ENCODE measurements at places on chromosomes 4 and X.

DNA sequence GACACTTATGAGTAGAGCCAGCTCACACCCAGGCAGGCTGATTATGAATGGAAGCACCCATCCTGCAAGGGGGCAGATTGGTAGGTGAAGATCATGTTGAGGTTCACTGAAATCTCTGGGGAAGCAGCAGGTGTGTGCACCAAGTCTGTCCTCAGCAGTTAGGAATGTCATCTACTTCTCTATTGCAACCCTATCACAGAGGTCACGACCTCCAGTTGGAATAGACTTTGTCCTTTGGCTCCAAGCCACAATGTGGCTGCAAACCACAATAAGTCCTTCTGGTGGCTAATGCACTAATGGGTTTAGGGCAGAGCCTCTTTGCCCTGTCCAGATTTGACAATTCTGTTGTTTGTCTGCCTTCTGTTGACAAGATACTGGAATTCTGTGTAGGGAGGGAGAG, 1056.7 kb downstream of the PCDH19 start:
- no peak for DNase-seq

DNA sequence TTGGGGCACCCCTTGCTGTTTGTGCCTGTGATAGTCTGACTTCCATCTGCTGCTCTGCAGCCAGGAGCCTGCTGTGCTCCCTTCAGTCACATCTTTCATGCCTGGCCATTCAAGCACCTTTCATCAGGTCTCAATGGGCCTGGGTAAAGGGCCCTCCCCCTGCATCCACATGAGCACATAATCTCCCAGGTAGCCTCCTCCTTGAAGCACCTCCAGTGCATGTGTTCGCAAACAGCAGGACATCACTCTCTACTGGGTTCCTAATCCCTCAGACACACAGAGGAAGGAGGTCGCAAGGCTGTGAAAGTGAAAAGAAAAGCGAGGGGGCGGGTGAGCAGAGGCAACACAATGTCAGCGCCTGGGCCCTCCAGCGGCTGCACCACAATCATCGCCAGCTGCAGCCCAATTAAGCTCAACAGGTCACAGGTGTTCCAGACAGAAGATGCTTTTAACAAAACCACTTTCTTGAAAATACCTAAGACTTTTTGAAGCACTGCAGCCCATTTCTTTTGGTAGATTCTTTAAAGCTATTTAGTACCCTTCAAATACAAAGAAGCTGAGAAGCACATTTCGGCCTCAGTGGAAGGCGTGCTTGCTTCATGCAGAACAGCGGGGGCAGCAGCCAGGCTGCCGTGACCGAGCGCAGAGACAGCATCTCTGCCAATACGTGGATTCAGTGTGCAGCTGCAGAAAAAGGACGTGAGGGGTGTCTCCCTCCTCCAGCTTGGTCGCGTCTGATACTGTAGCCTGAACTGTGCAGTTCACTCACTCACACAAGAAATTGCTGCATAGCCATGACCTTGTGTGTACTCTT, 92.2 kb upstream of the SPRY1 start:
- DNase-seq = no peak

DNA sequence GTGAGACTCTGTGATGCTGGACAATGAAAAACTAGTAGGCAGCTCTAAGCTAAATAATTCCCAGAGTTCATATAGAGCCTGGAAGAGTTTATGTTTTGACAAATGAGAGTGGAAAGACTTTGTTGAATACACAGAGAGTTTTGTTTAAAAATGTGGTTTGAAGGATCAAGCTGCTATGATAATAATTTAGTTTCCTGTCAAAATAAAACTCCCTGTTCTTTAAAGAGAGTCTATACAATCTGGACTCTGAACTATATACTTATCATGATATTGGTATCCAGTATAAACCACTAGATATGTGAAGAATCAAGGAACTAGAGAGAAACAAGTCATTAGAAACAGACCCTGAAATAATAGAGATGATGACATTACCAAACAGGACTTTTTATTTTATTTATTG, 158.6 kb downstream of the C4orf33 start:
- no peak for DNase-seq

- no peak for DNase-seq
Observed at GRCh38 chrX:24879679-24880078, 136.1 kb downstream of the ARX start.

DNA sequence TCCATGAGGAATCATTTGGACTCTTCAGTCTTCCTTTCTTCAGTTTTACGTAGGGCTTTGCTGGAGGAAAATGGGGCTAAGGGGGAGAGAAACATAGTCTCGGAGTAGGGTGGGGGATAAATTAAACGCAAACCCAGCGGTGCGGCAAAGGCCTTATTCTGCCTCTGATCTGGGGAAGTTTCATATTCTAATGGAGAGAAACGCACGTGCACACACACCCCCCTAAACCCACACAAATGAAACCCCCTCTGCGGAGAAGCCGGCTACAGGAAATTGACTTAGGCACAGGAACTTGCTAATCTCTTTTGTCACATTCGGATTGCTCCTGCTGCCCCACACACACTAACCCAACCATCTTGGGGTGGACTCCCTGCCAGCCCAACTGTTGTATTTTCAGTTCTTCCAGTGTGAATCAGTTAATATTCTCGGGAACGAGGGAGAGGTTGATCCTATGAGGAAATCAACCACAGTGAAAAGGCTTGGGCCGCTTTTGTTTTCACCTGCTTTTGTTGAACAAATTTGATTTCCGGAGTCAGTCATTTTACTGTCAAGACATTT, at the start of gene RHOH:
RHOH (plus strand) TSS at position 308 of the 558 bp plus-strand sequence. CDS start 46,356 bp downstream, outside the sequence.
- no peak for DNase-seq

DNA sequence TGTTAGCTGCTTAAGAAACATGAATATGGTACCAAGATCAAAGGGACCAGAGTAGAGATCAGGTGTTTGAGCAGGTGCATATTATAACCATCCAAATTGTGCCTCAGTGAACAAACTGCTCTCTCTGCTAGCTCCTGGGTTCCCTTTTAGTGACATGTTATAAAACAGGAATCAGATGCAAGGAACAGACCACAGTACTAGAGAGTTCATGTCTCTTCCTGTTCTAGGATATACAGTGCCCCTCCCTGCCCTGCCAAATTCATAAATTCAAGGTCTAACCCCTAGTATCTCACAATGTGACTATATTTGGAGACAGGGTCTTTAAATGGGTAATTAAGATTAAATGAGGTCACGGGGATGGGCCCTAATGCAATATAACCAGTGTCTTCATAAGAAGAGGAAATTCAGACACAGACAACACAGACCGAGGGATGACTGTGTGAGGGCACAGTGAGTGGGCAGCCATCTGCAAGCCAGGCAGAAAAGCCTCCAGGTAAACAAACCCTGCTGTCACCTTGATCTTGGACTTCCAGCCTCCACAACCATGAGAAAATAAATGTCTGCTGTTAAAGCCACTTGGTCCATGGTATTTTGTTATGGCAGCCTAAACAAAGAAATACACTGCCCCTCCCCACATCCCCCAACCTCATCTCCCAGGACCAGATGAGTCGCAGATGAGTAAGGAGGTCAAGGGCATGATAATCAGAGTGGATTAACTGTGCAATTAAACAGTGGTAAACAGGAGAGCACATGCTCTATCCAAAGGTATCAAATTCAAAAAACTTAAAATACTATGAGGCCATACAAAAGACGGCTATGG, 82.5 kb downstream of the RBM47 start:
- no peak for DNase-seq

- no peak for DNase-seq
Observed at GRCh38 chr4:117847849-117848248, 186.4 kb upstream of the NDST3 start.

DNA sequence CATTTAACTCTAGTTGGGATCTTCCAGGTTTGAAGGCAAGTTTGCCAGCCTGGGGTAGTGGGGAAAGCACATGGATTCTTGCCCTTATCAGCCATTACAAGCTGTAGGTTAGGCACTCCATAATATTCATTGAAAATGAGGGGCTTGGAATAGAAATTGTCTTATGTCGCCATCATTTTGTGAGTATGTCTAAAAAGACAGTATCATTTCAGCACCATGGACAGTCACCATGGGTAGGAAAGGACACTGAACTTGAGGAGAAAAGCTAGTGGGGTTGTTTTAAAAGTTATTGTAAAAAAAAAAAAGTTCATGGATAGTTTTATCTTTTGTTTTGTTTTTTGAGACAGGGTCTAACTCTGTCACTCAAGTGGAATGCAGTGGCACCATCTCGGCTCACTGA, 356.1 kb downstream of the HNRNPD start:
- no peak for DNase-seq

- DNase-seq = no peak
Observed at GRCh38 chr4:169618286-169618685, 2.1 kb upstream of the CLCN3 start.
